Putamen (tissue), 1 donor: ENCODE measurements at places on chromosomes 4 and X.

DNA sequence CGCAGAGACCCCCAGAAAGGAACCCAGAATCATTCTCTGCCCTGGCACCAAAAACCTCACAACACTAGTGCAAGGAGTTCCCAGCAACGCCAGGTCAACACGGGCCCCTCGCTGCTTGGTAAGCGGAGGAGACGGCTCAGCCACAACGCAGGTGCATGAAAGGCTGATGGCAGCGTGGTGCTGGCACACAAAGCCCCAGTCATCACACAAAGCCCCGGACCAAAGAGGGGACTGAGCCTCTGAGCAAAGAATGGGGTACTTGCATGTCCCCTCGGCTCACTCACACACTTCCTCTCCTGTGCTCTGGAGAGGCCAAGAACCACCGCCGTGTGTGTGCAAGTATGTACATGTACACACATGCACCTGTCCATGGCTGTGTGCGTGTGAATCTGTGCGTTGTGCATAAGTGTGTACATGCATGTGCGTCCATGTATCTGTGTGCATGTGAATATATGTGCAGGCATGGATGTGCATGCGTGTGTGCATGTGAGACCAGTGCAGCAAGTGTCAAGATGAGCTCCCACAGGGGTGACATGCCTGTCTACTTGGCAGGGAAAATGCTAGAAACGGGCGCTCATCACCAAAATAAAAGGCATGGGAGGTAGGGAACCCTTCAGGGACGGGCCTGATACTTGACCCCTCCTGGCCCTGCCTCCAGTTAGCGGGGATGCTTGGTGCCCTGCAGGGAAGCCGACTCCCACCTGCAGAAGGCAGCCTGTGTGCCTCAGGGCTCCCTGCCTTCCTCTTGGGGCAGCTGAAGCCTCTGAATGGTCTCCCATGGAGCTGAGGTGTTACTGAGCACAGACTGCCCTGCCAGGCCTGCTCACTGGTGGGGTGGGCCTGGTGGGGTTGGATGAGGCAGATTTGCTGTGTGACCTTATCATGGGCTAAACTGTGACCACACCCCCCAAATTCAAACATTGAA lies 60.4 kb downstream of the ZFYVE28 start:
- no peak for DNase-seq

- no peak for DNase-seq
These were observed 367.5 kb upstream of the CTSO start for GRCh38 chr4:156321203-156321602.

DNA sequence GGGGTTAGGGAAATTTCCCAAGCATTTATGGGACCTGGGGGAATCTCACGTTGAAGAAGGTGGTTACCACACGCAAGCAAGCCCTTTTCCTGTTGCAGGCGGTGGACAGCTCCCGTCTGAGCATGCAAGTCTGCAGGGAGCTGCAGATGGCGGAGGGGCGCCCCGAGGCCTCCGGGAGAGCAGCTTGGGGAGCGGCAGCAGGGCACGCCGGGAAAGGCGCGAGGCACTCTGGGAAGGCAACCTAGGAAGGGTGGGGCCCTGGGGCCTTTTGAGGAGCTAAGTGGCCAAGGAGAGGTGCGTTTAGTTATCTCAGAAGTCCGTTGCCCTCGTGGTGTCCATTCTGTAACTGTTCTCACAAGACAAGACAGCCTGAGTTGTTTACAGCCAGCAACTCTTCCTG lies 57.0 kb upstream of the SLC25A4 start:
- no peak for DNase-seq

- no peak for DNase-seq
These were observed 90.9 kb downstream of the EGF start for GRCh38 chr4:110003401-110004187.

DNA sequence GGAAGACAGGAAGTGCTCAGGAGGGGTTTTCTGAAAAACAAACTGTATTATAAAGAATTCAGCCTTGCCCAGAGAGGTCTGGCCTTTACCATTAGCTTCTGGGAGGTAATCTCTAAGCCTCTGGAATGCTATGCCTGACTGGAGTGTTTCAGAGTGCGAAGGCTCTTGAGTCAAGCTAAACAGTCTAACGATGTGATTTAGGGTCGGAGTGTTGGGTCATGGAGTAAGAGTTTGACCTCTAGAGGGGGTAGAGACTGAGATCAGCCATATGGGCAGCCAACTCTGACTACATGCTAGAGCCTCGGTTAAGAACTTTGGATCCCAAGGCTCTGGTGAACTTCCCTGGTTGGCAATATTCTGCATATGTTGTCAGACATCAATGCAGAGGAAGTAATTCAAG lies 15.0 kb downstream of the BOD1L1 start:
- no peak for DNase-seq

DNA sequence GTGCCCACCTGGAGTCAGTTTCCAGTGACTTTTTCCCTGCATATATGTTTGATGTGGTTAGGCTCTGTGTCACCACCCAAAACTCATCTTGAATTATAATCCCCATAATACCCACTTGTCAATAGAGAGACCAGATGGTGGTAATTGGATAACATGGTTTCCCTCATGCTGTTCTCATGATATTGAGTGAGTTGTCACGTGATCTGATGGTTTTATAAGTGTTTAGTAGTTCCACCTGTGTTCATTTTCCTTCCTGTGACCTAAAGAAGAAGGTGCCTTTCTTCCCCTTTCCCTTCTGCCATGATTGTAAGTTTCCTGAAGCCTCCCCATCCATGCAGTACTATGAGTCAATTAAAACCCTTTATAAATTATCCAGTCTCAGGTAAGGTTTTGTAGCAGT lies 740.9 kb downstream of the ARAP2 start:
- DNase-seq, result no peak
